Stimulated activated CD4-positive, alpha-beta T cell treated with anti-CD3 and anti-CD28 coated beads, Interleukin-2, amount 100 ng/mL, for 24 hours (primary cell): ENCODE measurements at places on chromosomes 1 and 21.

DNA sequence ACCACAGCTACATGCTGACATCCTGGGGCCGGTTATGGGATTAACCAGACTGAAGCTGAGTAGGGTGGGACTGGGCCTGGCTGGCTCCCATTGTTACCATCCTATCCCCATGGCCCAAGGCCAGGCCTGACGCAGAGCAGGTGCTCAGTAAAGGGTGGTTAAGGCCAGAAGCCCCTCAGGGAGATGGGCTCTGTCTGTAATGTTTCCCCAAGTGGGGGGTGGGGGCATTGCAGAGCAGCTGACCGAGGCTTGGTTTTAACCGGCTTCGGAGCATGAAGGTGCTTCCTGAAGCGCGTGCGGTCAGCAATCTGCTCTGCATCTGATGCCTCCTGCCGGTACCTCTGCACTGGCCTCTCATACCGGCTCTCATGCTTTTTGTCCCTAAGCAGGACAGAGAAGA, 83.4 kb upstream of the ACTL8 start:
- DNase-seq, result no peak

DNA sequence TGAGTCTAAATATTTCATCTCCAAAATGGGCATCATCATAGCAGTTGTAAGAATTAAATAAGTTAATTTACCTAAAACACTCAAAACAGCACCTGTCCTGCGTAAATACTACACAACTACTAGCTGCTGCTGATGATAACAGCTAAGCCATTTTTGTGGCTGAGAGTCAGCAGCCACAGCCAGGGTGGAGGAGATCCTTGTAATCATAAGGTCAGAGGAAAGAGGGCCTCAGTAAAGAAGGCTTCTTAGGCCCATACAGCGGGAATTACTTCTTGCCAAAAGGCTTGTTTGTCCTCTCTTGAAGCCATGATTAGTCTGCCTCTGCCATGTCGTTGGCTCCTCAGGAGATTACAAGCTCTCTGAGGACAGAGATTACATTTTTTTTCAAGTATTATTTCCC, 245.0 kb downstream of the FGGY start:
- no peak for DNase-seq

DNA sequence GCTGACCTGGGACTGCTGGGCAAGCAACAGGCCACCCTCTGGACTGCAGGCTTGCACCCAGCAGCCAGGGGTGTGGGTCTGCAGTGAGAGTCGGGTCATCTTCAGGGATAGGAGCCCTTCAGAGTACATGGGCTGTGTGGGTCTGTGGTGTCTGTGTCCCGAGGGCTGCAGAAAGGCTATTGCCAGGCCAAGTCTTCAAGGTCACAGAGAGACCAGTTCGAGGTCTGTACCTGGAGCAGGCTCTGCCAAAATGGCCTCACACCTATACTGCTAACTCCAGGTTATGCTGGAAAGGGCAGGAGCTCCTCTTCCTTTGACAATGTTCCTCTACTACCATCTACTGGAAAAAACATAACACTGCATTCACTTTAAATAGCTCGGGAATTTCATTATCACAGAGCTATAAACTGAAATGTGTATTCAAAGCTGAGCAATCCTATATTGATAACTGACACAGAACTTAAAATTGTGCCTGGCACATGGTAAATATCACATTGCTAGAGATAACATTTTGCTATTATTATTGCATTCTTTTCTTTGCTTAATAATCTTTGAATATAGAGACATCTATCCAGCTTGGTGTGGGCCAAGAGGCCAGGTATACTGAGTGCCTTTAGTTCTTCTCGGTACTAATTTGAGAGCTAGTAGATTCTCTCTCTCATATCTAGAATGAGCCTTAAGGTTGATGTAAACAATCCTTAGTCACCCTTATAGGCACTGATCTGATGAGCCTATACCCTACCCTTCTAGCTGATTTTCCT, 6.9 kb upstream of the DNAH14 start:
- DNase-seq, result no peak

DNA sequence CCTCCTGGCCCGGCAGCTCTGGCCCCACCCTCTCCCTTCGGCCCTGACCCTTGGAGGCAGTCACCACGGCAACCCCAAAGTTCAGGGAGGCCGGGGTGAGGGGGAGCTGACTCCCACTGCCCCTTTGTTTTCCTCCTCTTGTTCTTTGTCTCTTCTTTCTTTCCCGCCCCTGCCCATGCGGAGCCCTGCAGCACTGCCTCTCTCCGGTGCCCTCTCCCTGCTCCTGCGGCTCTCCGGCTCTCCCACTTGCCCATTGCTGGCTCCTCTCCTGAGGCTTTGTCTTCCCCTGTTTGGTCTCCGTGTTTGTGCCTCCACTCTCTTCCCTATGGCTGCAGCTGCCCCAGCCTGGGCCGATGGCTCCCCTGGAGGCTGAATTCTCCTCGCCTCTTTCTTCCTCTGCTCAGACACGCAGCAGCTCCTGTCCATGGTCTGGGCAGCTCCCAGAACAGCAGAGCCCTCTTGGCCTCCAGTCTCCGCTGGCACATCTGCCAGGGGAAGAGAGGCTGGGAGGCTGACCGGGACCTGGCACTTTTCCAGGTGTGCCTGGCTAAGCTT, 5.8 kb downstream of the CELSR2 start:
- no peak for DNase-seq

- DNase-seq, result no peak
Observed at GRCh38 chr1:84691122-84691783, 992 bp upstream of the SSX2IP start.

- no peak for DNase-seq
Observed at GRCh38 chr1:229928767-229929166, 138.3 kb upstream of the GALNT2 start.

DNA sequence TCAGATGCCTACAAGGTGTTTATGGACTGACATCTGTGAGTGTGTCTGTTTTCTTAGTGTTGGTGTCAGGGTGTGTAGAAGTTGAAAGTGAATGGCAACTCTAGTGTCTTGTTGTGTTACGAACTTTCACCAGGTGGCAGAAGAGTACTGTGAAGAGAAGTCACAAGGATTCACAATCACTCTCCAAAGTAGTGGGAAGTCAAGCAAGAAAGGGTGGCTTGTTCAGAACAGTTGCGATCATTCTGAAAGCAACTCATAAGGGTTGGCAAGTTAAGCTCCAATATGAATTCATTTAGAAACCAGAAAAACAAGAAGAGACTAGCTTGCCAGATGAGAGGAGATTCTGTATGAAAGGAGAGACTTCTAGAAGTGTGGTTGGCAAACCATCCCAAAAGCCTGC, 86.1 kb downstream of the FASLG start:
- no peak for DNase-seq
